ENCODE measurements at places on chromosomes 2 and 18. TPM values are rescaled to one million over a fixed set of nuclear protein-coding genes. Genes with fewer than 3 reads are reported as not detected.

Gene NOSTRIN
- 35.9 TPM for total RNA-seq

- DNase-seq = no peak
These were observed 61.4 kb upstream of the MSTN start for GRCh38 chr2:190123956-190124355.

DNA sequence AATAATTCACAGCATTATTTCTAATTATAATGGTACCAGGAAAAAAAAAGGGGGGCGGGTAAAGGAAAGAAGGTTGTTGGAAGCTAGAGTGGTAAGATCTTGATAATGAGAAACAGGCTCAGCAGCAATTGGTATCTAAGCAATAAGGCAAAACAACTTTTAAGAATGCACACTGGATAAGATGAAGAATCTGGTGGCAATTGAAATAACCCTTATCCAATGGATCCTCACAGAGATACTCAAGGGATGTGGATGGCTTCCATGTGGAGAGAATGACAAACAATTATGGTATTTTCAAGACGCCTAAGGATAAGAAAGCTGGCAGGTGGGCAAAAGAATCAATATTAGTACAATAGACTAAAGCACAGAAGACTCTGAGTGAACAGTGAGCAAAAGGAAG lies 153.6 kb downstream of the UPP2 start:
- DNase-seq = no peak

Gene GRB14
- total RNA-seq = 4.6 TPM

DNA sequence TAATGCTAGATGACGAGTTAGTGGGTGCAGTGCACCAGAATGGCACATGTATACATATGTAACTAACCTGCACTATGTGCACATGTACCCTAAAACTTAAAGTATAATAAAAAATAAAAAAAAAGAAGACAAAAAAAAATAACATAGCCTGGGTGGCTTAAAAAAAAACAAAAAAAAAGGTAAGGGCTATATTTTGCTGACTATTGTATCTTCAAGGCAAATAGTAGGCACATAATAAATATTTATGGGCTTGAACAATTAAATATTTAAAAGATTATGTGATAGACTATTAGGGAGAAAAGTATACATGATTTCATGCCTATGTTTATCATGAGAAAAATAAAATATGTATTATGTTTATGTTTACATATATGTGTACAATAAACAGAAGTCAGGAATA lies 99.4 kb downstream of the CCDC148 start:
- DNase-seq = no peak

Gene ACTG2
- total RNA-seq = 54.6 TPM

GRCh38 chr2:234880551-234881211 lies 71.1 kb upstream of the SH3BP4 start:
- DNase-seq = no peak

DNA sequence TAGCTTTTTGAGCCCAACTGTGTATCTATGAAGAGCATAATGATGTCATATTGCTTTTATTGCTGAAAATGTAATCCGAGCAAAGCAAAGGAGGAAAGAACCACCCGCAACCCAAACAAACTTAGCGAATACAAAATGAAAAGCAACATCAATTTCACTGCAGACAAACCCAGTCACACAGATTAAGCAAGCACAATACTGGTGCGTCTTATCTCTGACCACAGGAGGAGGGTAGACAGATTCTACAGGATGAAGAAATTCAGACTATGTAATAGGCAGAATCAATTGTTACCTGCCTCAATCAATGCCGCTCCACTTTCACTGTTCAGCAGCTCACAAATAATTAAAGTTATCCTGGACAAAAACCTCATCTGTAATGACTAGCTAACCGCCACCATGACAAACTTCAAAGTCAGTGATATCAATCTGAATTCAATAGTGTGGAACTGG lies 115.5 kb upstream of the SP3 start:
- no peak for DNase-seq

Gene XRCC5
- 188 TPM for total RNA-seq

DNA sequence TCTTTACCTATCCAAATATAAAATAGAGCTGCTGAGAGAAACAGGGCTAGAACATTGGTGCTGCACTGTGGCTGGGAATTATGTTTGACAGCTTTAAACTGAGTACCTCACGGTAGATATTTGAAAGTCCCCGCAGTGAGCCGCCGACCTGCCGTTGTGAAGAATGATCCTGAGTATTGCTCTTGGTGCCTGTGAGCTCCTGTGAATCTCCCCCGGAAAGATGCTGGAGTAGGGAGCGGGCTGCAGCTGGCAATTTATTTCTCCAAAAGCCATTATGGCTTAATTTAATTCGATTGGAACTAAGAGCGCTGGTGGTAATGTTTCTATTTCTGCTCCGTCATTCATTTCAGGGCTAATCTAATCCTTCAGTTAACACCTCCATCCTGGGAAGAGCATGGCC lies 129.4 kb upstream of the TPO start:
- no peak for DNase-seq

Gene APLF
- 13.4 TPM for total RNA-seq

DNA sequence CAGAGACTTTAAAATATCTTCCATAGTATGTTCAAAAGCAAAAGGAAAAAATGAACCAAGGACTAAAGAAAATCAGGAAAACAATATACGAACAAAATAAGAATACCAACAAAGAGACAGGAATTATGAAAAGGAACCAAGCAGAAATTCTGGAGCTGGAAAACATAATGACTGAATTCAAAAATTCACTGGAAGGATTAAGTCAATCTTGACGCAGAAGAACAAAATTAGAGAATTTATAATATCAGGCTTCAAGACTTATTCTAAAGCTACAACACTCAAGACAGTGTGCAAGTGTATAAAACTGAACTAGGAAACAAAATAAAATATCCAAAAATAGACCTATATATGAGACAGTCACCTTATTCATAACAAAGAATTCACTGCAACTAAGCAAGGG lies 56.9 kb upstream of the GYPC start:
- no peak for DNase-seq

Gene SCN9A
- total RNA-seq = 12.5 TPM

Data from breast epithelium (tissue), 4 donors.